ENCODE measurements at places on chromosomes 3 and 15. TPM values are rescaled to one million over a fixed set of nuclear protein-coding genes. Genes with fewer than 3 reads are reported as not detected.

Gene PPM1L
- 1.6 TPM for total RNA-seq

Gene SNTN
- total RNA-seq, result not detected

DNA sequence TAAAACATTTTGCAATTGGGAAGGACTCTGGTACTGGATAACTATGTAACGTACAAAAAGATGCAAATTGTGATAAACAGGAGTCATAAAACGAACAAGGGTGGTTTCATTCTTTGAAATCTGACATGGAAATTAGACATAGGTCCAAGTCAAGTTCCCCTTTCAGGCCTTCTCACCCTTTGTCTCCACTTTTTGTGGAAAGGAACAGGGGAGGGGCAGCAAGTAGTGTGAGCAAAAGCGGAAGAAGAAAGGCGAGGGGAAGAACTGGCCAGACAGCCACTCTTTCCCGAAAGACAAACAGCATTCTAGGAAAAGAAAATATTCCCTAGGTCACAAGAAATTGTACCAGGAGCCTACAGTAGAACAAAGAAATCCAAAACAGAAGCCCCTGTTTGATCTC is 52.6 kb downstream of the MCF2L2 start:
- H3K27ac ChIP-seq, result no peak overlapping the region
- no peak overlapping the region for H3K4me3 ChIP-seq
- H3K27me3 ChIP-seq, result peaks cover 28% of the 10 kb centered on the region
- no peak for DNase-seq
- H3K4me1 ChIP-seq, result peaks cover 14% of the 10 kb centered on the region

DNA sequence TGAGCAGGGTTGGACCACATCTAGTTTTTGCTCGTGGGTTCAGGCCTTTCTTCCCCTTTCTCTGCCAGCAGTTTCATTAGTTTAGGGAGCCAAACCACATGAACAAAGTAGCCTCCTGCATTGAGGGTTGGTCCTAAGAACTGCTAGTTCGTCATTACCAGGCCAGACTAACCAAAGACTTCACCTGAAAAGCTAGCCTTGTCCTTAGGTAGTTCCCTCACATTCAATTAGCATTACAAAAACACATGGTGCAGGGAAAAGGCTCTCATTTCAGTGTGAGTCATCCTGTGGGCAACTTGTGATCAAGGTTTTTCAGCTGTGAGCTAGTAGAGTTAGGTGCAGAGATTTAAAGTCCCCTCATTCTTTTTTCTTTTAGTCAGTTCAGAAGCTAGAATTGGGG is 279.3 kb upstream of the CTNNB1 start:
- no peak overlapping the region for H3K27ac ChIP-seq
- no peak overlapping the region for H3K4me3 ChIP-seq
- 0 out of 2 replicates have a peak, but pooled peaks cover 4% of the 10 kb centered on the region for H3K36me3 ChIP-seq
- DNase-seq, result no peak
- no peaks in the 10 kb centered on the region for H3K27me3 ChIP-seq

GRCh38 chr15:69841113-69841828 is 256.4 kb downstream of the TLE3 start:
- H3K4me1 ChIP-seq, result no peaks in the 10 kb centered on the region
- DNase-seq, result no peak
- H3K4me3 ChIP-seq, result no peak overlapping the region
- peaks cover 53% of the 10 kb centered on the region for H3K27me3 ChIP-seq
- H3K36me3 ChIP-seq, result no peaks in the 10 kb centered on the region
